Activated T-cell treated with anti-CD3 and anti-CD28 coated beads for 1 hour (primary cell): ENCODE measurements at places on chromosomes 2 and 18.

- DNase-seq, result no peak
Measured at GRCh38 chr2:39411181-39411944, 25.7 kb downstream of the MAP4K3 start.

- no peak for DNase-seq
Measured at GRCh38 chr2:236654496-236654895, 84.9 kb downstream of the ACKR3 start.

DNA sequence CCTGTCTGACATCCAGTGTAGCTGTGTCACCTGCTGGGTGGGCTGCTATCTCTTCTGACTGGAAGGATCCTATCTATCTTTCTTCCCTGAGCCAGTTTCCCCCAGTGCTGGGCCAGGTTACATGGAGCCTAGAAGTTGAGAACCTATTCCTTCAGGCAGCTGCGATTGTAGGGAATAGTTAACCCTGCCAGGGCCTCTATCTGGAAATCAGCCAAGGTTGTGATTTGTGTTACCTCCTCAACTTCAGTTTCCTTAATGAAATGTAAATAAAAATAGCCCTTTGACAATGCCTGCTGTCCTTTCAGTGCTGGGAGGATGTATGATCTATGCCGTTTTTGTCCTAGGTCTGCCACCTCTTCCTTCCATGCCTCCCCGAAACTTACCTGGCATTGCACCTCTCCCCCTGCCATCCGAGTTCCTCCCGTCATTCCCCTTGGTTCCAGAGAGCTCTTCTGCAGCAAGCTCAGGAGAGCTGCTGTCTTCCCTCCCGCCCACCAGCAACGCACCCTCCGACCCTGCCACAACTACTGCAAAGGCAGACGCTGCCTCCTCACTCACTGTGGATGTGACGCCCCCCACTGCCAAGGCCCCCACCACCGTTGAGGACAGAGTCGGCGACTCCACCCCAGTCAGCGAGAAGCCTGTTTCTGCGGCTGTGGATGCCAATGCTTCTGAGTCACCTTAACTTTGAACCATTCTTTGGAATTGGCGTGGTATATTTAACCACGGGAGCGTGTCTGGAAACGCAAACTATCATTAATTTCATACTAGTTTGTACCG lies 36.6 kb downstream of the GORASP2 start:
- DNase-seq, result no peak

GRCh38 chr2:134254824-134255223 lies 952 bp downstream of the MGAT5 start:
- DNase-seq, result no peak

DNA sequence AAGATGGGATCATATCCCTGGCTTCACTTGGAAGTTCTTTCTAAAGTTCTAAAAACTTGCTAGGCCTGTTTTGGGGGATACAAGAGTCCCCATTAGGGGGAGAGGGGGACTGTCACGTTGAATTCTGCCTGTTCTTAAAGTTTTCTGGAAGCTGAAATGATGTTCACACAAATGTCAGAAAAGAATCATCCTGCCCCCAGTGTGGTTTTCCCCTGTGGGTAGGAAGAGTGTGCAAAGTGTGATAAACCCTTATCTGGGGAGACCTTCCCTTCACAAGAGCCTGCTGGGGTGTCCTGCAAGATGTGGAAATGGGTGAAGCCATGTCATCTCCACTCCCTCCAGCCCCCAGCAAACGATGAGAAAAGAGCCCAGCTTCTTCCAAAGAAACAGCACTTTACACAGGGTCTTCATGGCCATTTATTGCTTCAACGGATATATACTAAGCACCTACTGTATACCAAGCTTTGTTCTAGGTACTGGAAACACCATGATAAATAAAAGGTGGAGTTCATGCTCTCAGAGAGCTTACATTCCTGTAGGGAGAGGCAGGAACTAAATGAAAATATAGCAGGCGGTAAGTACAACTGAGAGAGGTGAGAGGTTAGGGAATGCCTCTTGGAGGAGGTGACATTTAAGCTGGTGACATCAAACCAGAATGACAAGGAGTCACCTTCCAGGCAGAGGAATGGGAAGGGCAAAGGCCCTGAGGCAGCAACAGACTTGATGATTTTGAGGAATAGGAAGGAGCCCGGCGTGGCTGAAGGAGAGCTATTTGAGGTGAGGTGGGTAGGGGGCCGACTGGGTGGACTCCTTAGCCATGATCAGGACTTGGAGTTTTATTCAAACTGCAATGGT lies 1.6 kb downstream of the MFSD2B start:
- DNase-seq, result no peak

DNA sequence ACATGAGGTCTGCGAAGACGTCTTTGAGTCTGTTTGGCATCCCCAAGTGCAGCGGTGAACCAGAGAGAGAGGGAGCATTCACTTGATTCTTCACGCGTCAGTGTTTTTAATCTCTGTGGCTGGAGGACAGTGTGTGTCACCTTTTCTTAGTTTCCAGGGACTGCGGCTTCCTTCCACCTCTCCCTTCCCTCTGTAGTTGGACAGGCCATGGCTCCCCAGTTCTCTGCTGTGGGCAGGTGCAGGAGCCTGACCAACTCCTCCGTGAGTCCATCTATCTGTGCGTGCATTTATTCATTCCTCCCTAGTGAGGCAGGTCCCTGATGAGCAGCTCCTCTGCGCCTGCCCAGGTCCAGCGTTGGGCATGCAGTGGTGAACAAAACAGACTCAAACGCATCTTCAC lies 42.9 kb downstream of the AGAP1 start:
- no peak for DNase-seq

- no peak for DNase-seq
Measured at GRCh38 chr2:219480004-219480403, 18.7 kb upstream of the GMPPA start.

GRCh38 chr2:220441404-220441803 lies 814.0 kb downstream of the SLC4A3 start:
- no peak for DNase-seq

DNA sequence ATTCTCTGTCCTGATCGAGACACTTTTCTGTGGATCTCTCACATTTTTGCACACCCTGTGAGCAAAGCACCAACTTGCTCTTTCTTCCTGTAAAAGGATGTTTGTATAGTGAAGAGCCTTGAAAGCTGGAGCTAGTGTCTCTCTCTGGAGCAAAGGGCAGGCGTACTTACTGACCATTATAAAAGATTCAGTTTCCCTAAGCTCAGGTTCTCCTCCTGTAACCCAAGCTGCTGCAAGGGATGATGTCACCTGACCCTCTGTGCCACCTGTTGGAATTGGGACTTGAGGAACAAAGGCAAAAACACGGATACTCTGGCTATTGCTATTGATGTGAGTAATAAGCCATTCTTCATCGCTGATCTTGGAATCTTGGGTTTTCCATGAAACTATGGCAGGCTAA lies 52.6 kb upstream of the NEMP2 start:
- no peak for DNase-seq

GRCh38 chr18:57329856-57330255 lies 22.5 kb upstream of the ST8SIA3 start:
- DNase-seq, result no peak

- no peak for DNase-seq
Measured at GRCh38 chr2:227383686-227384085, 4.1 kb downstream of the SCYGR1 start.

GRCh38 chr18:24990671-24991134 lies 361.3 kb downstream of the ZNF521 start:
- DNase-seq, result no peak

DNA sequence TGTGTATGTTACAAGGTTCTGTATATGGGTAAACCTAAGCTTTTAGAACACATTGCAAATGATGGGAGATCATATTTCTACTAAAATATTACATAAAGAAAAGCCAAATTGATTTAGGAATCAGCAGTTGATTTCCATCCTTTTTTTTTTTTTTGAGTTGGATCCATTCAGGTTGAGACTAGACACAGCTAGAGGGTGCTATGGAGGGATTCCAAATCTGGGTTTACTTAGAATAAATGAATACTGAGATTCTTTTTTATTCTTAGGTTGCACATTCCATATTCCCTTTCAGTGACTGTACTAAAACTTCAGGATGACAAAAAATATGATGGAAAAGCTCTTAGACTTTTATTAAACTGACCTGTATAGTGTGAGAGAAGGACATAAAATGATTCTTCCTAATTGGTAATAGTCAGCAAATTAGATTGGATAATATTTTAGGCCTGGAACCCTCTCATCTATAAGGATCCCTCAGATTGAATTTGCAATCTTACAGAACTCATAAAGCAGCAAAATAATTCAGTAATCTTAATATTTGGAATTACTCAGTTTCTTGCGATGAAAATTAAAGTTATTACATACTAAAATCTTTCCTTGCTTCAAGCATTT lies 183.3 kb upstream of the SESTD1 start:
- no peak for DNase-seq

DNA sequence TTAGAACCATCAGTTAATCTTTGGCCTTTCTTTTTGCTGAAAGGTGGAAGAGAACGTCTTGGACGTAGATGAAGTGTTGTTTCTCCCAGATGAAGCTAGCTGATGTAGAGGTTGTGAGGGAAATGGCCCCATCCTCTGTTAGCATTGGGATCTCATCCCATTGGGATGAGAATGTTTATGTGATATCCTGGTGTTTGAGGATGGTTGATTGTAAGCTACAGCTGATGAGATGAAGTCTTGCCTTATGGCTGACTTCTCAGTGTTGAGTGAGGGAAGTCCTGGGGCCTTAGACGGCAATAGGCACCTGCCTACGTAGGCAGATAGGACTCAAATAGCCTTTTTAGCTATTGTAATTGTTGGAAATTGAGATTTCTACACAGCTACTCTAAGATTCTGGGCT lies 211.3 kb downstream of the MYCN start:
- DNase-seq, result no peak

DNA sequence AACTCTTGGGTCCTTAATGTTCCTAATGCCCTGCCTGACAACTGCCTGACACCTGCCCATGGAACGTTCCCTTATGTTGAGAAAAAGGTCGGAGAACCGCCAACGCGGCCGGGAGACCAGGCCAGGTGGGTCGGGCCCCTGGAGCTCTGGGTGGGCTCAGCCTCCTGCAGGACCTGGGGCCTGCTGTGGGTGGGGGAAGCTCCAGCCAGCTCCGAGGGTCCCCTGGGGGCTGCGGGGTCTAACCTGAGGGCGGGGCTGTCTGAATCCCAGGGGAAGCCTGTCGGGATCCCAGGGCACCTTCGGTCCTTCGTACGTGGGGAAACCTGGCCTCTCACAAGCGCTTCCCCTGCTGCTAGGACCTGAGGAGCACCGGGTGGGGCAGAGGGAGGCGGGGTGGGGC lies 296.0 kb downstream of the NDUFA10 start:
- DNase-seq, result no peak

- no peak for DNase-seq
Measured at GRCh38 chr2:235373171-235373570, 120.7 kb upstream of the AGAP1 start.

- DNase-seq, result no peak
Measured at GRCh38 chr2:32780961-32781360, 153.1 kb downstream of the TTC27 start.

DNA sequence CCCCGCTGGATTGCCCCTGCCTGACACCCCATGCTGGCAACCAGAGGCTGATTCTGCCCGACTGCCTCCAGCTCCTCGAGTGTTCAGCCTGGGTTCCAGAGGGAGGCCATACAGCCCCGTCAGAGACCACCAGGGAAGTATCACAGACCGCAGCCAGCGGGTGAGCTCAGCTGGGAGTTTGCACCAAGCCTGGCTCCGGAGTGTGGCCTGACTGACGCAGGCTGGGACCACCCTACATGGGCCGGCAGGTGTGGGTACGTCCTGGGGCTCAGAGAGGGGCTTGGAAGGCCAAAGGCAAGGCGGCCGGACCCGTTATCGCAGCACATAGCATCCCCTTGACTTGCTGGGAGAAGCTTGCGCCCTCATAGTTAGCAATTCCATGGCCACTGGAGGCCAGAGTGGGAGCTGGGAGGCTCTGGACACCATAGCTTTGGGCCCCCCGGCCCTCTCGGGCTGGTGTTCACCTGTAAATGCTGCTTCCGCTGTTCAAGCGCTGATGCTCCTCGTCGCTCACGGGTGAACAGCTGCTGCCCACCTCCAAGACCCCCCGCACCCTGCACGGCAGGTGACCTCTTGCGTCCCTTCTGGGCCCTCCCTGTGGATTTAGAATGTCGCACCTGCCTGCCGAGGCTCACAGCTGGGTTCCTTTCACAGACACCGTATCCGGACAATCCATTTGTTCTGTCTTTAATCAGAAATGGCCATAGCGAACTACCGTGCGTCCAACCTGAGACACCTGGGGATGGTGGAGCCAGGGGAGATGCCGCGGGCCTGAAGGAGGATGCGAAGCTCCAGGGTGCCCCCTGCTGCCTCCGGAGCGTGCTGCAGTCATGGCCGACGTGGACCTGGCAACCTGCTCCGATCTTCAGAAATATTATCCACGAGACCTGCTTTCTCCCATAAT lies 31.2 kb upstream of the SLC66A3 start:
- peak; percentile 49 for DNase-seq

- DNase-seq, result no peak
Measured at GRCh38 chr2:233470011-233470687, 96.4 kb downstream of the USP40 start.

DNA sequence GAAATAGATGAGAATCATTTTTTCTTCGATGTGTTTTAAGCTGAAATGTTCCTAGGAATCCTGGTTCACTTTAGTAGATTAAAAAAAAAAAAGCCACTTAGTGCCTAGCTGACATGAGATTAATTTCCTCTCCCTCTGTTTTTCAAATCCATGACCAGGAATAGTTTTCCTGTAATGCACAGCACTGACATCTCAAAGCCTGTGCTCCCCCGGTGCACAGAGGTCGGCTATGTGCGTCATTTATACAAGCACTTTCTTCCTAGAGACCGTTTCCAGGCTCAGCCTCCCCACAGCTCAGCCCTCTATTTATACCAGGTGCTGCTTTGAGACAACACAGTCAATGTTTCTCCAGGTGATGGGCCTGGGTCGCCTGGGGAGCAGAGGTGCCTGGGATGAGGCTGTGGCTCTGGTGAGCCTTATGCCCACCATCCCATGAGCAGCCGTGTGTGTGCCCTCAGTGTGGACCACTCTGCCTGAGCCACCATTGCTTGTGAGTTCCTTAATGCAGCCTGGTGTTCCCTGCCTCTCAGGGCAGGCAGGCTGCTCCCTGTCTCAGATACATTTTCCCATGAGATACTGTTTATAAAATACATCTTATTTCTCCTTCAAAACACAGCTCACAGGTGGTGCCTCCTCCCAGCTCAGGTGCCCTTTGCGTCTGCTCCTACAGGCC lies 515.7 kb upstream of the HS6ST1 start:
- no peak for DNase-seq

GRCh38 chr2:129205766-129206165 lies 773.7 kb upstream of the RAB6C start:
- DNase-seq, result no peak

- no peak for DNase-seq
Measured at GRCh38 chr2:168369031-168369430, 87.0 kb upstream of the CERS6 start.

GRCh38 chr2:38178556-38179419 lies 102.8 kb upstream of the CYP1B1 start:
- no peak for DNase-seq
